Cerebellar nuclear complex (tissue), 1 donor: ENCODE measurements at places on chromosomes 4 and X.

GRCh38 chrX:48957477-48957826 is at the start of gene OTUD5:
OTUD5 (minus strand) TSS chrX:48957607; CDS start chrX:48957570, 37 bp downstream.
- no peak for DNase-seq

DNA sequence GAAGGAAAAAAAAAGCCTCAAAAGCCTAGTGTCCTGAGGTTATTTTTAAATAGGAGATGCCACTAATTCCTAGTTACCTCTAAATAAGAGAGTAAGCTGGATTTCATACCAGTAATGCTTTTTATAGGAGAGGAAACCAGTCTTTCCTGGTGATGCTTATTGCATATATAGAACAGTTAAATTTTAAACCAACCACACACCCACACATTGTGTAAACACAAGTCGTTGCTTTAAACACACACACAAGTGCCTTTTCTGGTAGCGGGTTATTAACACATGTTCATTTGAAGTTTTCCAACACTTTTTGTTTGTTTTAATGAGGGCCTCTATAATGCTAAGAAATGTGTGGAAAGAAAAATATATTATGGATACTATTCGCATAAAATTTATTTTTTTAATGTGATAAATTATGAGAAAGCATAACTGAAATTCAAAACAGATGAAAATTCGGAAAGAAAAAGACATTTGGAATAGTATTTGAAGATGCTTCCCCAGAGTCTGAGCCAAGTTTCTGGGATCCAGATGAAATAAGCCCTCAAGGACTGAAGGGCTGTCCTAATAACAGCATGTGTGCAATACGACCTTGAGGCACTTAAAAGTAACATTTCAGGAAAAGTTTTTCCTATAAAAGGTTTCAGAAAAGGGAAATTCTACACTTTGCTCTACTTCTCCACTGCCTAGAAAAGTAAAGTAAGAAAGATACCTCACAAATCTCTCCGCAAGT is 2.0 kb downstream of the ANTXR2 start:
- DNase-seq, result no peak

GRCh38 chrX:153902385-153902784 is 2.1 kb upstream of the AVPR2 start:
- DNase-seq, result no peak

DNA sequence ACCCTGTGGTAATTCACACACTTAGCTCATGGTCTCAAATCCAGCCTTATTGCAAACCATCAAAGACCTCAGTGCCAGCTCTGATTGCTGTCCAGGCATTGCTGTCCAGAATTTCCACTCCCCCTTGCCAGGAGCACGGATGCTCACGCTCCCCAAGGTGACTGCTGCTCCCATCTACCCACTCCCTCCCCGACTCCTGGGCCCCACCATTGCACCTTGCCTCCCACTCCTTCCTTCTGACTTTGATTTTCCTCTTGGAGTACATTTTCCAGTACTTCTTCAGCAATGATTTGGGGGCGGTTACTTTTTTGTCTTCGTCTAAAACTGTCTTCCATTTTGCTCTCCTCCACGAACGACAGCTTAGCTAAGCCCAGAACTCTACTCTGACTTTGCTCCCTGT is 11.5 kb downstream of the ZFYVE28 start:
- no peak for DNase-seq

GRCh38 chr4:93751411-93751810 is 77.1 kb upstream of the ATOH1 start:
- no peak for DNase-seq

GRCh38 chr4:10593130-10593529 is 91.4 kb downstream of the CLNK start:
- DNase-seq, result no peak

- DNase-seq, result no peak
Observed at GRCh38 chrX:69085826-69086225, 79.4 kb downstream of the PJA1 start.

DNA sequence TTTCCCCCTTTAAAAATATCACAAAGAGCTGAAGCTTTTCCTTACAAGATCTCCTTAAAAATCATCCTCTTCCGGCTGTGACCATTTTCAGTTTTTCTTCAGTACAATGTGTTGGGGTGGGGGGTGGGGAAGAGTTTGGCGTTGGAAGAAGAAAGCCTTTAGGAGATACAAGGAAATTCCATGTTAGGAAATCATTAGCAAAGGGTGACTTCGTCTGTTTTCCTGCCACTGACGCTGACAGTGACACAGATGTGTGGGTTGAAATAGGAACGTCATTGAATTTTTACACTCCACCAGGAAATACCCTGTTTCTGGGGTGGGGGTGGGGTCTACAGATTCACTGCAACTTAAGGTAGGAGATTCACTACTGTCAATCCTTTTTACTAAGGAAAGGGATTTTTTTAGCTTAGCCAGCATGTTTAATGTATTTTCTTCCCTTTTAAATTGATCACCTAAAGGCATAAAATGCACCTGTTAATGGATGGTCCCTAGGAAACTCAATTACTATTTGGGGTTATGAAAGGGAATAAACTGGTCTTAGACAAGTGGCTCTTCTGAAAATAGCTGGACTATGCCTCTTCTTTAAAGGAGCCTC is 3.9 kb downstream of the MAMLD1 start:
- no peak for DNase-seq

DNA sequence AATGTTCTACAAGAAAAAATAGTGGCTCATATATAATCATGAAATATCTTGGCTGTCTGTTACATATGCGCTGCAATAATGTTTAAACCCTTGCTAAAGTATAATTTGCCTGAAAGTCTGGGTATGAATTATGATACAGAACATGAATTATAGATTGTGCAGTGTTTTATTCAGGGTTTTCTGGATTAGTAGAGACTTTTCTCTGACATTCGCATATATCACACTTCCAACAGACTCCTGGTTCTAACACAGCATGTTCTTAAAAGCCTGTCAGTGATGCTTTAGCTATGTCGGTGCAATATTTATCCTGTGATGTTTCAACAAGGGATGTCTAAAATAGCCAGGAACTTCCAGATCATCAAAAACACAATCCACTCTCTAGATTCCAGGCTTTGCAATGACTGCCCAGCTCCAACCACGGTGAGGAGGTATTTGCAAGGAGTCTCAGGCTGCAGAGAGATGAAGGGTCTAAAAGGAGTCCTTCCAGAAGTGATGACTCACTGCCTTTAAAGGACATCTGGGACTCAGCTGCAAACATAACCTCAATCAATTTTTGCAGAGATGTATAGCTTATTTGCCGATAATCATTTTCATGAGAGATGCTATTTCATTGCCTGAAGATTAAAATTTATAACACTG is 69.4 kb downstream of the RWDD4 start:
- no peak for DNase-seq

DNA sequence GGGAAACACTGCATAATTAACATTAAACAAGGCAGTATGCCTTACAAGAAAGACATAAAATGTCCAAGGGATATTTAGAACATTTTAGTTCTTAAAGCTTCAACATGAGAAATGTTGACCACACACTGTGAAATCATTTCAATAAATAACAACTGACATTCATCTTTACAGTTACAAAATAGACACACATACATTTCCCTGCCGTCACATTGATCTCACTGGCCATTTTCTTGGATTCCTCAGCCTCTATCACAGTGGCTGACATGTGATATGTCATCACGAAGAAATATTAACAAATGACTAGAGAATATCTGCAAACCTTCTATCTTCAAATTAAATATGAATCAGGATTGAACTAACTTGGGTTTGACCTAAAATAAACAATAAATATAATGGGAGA is 1.9 kb downstream of the CXCL2 start:
- DNase-seq, result no peak

- no peak for DNase-seq
Observed at GRCh38 chr4:20543131-20543530, 157.1 kb upstream of the PACRGL start.

- no peak for DNase-seq
Observed at GRCh38 chr4:77917075-77917474, 54.4 kb downstream of the MRPL1 start.

DNA sequence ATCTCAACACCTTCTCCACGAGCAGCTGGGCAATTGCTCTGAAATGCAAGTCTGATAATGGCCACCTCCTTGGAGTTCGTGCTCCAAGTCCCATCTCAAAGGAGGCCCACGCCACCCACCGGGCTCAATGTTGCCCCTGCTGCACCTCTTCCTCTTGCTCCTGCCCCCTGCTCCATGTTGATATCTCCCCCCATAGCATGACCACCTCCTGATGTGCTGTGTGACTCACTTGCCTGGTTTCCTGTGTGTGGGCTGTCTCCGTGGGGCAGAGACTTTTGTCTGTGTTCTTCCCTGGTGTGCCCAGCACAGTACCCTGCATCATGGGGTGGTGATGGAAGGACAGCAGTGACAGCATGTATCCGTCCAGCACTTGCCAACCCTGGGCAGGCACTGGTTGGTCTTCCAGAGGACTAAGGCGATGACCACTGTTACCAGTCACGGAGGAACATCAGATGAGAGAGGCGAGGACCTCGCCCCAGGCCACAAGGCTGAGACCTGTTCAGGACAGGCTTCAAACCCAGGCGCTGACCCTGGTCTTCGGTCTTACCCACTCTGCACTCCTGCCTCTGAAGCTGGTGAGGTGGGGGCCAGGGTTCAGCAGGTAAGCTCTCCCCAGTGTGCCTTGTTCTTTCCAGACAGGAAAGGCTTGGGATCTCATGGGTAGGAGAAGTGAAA is 104.6 kb upstream of the LRPAP1 start:
- no peak for DNase-seq

DNA sequence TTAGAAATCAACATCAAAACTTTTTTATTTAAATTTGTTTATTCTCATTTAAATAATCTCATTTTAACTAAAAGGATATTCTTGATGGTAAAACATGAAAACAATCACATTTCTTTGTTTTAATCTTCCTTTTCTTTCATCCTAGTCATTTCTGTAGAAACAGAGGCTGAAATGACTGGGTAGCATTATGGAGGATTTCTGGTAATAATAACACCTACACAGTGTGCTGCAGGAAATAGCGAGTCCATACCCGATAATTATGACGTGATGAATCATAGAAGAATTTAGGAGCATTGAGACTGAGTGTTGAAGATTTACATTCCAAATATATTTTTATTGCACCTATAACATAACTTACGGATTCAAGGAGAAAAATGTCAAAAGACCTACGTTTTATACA is 31.4 kb upstream of the BBS12 start:
- DNase-seq, result no peak

- no peak for DNase-seq
Observed at GRCh38 chr4:26034849-26035248, 120.8 kb downstream of the SMIM20 start.

- DNase-seq, result no peak
Observed at GRCh38 chr4:83629945-83630721, 94.2 kb downstream of the GPAT3 start.

- no peak for DNase-seq
Observed at GRCh38 chrX:9785944-9786797, at the start of gene SHROOM2. SHROOM2 (plus strand) TSS chrX:9786429; CDS start chrX:9786546, 117 bp downstream.

DNA sequence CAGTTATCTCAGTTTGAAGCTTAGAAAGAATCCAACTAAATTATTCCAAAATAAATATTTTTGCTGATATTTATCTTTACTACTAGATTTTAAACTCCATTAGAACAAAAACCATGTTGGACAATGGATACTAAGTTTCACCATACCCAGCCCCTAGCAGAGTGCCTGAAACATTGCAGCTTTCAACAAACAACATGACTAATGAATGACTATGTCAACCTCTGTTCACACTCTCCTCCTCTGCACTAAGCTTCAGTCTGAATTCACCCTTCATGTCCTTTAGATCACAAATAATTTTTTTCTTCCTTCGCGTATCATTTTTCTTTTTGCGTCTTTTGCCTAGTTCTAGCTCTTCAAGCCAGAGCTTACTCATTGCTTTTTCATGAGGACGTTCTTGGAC is 315.2 kb downstream of the PCDH10 start:
- no peak for DNase-seq

DNA sequence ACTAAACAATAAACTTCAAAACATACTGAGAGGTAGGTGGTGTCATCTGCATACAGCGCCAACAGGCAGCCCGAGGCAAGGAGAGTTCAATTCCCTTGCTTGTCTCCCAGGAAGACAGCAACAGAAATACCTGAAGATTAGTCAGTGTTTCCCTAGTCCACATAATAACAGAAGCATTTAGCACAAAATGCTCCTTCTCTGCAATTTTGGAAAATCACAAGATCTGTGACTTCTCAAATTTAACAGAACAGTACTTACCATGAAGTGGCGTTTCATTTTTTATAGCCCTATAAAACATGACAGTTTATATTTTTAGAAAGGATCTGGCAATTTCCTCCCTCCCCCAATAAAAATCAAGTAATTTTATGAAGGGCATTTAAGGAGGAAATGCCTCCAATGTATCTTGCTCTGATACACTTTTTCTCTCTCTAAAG is 67.1 kb upstream of the MYOZ2 start:
- DNase-seq, result no peak
